NCI-H510A treated with DMSO at 0.1 percent for 48 hours (cell line): ENCODE measurements at places on chromosomes 3 and 15.

DNA sequence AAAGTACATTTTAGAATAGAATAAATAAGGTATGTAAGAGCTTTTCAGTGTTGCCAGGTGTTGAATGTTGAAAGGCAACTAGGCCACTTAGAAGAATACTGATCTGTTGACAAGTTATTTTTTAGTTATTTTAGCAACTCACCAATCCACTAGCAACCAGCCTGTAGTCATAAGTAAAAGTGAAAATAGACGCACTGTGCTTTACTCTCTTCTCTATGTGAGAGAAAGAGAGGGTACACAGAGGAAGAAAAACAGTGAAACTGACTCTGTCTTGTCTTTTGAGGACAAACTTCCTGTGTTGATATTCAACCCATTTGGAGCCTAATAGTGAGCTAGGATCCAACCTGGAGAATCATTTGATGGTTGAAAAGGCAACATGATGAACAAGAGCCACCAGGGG lies 327.1 kb upstream of the GOLIM4 start:
- DNase-seq, result no peak

DNA sequence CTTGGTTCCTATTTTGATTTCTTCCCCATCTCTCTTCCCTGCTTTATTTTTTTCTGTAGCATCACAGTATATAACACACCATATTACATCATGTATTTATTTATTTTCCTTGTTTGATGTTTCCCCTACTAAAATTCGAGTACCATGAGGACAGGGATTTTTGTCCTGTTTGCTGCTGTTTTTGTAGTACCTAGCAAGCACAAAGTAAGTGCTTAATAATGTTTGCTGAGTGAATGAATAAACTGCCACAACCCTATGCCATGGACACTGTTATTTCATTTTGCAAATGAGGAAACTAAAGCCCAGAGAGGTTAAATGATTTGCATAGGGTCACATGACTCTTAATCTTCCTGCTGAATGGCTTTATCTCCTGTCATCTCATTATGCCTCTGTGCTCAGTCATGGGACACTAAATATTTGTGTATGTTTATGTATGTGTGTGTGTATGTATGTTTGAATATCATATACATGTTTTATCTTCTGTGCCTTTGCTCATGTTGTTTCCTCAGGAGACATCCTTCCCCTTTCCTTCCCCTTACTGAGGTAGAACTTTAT lies 26.1 kb upstream of the MGA start:
- no peak for DNase-seq

DNA sequence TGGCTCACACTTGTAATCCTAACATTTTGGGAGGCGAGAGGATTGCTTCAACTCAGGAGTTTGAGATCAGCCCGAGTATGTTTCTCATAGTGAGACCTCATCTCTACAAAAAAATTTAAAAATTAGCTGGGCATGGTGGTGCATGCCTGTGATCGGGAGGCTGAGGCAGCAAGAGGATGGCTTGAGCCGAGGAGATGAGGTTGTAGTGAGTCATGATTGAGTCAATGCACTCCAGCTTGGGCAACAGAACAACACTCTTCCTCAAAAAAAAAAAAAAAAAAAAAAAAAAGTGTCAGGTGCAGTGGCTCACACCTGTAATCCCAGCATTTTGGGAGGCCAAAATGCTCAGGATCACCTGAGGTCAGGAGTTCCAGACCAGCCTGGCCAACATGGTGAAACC lies 2.4 kb downstream of the RPL39L start:
- no peak for DNase-seq

- DNase-seq, result no peak
Observed at GRCh38 chr3:133833880-133834620, 28.4 kb downstream of the SRPRB start.

GRCh38 chr3:181998828-181999227 lies 287.1 kb downstream of the SOX2 start:
- no peak for DNase-seq

- DNase-seq, result no peak
Observed at GRCh38 chr3:123733341-123733740, 148.5 kb upstream of the HACD2 start.

GRCh38 chr3:127102188-127102520 lies 90.8 kb upstream of the PRR23E start:
- DNase-seq, result no peak

GRCh38 chr3:196397941-196398340 lies 34.3 kb downstream of the UBXN7 start:
- no peak for DNase-seq

DNA sequence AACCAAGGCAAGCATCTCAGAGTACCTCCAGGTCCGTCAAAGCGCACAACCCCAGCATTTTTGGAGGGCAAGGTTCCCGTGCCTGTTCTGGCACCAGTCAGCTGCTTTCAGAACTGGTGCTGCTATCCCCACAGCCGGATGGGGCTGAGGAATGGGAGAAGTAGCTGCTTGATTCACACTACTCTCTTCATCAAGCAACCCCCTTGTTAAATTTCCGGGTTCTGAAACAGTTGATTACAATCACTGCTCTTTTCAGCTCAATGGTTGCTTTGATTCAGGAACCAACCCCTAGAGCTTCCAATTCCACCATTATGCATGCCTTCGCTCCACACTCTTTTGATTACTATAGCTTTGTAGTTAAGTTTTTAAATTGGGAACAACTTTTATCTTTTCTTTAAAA lies 12.3 kb upstream of the UBA7 start:
- no peak for DNase-seq

- no peak for DNase-seq
Observed at GRCh38 chr3:127625821-127626220, 3.2 kb upstream of the PODXL2 start.

GRCh38 chr3:194269610-194270145 lies 81.5 kb downstream of the CPN2 start:
- DNase-seq, result no peak
